ENCODE measurements at places on chromosomes 3 and 15.

- DNase-seq: no peak
These were observed 68.8 kb downstream of the VGLL3 start for GRCh38 chr3:86921971-86922680.

GRCh38 chr3:197426121-197426566 lies 127.7 kb upstream of the DLG1 start:
- no peak for DNase-seq

- peak; percentile 67 for DNase-seq
These were observed 273.2 kb downstream of the MECOM start for GRCh38 chr3:169390271-169390670.

GRCh38 chr3:182671541-182671940 lies 121.8 kb upstream of the ATP11B start:
- no peak for DNase-seq

DNA sequence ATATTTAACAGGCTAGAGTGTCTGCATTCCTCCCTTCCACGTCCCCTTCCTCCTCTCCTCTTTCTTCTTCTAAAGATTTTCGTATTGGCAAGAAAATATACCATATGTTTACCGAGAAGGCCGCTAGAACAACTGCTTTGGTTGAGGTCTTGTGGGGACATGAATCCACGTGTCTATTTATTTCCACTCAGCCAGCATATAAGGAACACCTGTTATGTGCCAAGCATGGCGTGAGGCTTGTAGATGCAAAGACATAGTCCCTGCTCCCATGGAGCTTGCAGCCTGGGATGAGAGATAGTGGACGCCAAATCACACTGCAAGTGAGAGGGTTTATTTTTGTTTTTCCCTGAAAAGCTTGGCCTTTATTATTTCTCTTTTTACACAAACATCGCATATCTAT lies 57.1 kb downstream of the SLC7A14 start:
- DNase-seq: no peak

- no peak for DNase-seq
These were observed 6.7 kb upstream of the CSK start for GRCh38 chr15:74775132-74775562.

GRCh38 chr3:76438971-76439370 lies 600.9 kb upstream of the ROBO2 start:
- no peak for DNase-seq

DNA sequence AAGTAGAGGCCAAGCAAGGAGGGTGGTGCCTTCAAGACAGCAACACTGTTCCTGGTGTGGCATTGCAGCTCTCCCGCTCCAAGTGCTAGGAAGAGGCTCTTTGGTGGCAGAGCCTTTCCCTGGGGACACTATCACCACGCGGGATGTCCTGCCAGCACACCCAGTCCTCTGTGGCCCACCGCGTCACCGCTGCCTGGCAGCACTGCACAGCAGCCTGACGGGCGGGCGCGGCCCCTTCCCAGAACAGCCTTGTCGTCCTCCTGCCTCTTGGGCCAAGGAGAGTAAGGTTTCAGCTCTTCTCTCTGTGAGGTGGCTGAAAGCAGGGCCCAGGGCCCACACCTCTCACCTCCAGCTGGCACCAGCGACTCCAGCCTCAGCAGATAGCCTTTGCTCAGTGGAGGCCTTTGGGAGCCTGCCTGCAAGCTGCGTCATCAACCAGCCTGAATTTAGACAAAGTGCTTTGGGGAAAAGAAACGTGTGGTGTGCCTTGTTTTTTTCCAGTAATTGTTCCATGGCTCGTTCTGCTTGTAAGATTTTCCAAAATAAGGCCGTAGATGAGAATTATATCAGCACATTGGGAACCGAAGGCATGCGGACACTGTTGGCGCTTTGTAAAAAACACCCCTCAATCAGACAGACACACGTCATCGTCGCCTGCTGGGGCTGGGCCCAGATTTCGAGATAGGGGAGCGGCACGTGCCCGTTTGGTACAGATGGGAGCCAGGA lies 65.0 kb downstream of the AAGAB start:
- no peak for DNase-seq

GRCh38 chr3:184289426-184289938 lies 9.6 kb upstream of the PSMD2 start:
- DNase-seq: peak; percentile 32

DNA sequence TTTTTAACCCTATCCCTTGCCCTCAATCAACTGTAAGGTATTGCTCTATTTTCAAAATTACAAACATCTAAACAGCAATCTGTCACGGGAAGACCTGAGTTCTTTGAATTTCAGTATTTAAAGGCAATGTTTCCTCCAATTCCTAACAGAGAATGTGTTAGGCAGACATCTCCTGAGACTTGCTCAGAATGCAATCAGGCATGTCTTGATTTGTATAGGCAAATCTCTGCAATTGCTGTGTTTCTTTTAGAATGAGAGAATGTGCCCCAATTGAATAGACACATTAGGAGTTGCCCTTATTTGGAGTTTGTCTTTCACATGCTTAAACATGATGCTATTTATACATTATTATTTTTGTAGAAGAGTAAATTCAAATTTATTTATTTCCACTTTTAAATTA lies 205.6 kb downstream of the CADM2 start:
- DNase-seq: no peak

DNA sequence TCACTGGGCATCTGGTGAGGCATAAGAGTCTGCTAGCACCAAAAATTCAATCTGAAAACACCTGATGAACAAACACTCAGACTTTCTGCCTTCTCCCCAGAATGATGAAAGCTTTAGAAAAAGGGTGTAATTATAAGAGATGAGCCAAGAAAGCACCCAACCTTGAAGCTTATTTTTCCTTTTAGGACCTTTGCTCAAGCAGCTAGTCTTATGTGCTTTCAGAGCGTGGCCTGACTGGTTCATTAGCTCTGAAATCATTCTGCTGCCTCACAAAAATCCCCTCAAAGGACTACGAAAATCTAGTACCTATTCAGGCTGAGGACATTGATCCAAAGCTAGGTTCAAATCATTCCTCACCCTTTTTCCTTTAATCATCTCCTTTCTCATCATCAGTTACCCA lies 662.3 kb downstream of the MAGI1 start:
- DNase-seq: no peak

- DNase-seq: no peak
These were observed 59.0 kb downstream of the PRKAR2A start for GRCh38 chr3:48788544-48789162.

GRCh38 chr3:39809181-39809994 lies at the start of gene MYRIP:
Gene MYRIP, plus strand, starts transcription at chr3:39809609. Its CDS starts 91,208 bp downstream, at chr3:39900817.
- DNase-seq: peak; percentile 70

GRCh38 chr3:159796226-159796625 lies 192.4 kb upstream of the IL12A start:
- no peak for DNase-seq

GRCh38 chr15:99928429-99928981 lies 195.3 kb upstream of the LYSMD4 start:
- DNase-seq: peak; percentile 81

GRCh38 chr3:12396471-12396870 lies 87.8 kb upstream of the TSEN2 start:
- no peak for DNase-seq

DNA sequence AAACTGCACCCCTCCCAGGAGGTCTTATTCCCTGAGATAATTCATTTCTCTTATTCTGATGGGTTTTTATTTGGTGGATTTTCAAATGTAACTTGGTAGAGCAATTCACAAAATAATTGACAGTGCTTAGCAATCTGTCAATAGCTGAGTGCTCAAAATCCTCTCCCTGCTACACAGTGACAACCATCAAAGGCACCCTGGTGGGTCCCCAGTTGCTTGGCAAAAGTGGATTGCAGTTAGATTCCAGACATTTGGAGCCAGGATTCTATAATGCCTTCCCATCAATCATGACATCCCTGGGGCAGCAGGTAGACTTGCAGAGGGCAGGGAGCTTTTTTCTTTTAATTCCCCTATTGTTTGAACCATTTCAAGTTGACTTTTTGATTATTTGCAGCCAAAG lies 59.0 kb downstream of the FHIT start:
- DNase-seq: no peak

GRCh38 chr15:38758043-38758442 lies 193.4 kb upstream of the RASGRP1 start:
- DNase-seq: no peak

DNA sequence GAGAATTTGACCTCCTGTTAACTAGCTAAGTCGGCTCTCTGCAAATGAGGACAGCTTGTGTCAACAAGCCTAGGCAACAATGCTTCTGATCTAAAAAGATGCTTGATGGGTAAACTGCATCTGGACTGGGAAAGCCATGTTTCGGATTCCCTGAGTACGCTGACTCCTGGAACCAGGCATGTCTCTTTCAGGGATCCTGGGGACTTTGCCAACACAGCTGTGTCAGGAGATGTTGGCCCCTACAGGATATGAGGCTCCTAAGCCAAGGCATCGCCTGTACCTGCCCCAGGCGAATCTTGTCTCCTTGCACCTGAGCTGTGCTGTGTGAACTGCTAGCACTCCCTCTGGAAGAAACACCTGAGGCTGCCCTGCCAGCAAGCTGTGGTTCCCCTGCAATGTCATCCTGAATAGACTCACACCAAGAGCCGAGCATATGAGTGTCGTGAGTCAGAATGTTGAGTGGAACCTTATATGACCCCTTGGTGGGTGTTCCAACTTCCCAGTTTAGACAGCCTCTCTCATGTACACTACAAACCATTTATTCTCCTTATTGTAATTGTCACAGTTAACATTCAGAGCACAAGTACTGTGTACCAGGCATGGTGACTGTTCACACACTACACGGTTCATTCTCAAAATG lies 17.0 kb downstream of the EOGT start:
- DNase-seq: no peak

- DNase-seq: no peak
These were observed 233.4 kb downstream of the CACNA2D3 start for GRCh38 chr3:54355800-54356199.

DNA sequence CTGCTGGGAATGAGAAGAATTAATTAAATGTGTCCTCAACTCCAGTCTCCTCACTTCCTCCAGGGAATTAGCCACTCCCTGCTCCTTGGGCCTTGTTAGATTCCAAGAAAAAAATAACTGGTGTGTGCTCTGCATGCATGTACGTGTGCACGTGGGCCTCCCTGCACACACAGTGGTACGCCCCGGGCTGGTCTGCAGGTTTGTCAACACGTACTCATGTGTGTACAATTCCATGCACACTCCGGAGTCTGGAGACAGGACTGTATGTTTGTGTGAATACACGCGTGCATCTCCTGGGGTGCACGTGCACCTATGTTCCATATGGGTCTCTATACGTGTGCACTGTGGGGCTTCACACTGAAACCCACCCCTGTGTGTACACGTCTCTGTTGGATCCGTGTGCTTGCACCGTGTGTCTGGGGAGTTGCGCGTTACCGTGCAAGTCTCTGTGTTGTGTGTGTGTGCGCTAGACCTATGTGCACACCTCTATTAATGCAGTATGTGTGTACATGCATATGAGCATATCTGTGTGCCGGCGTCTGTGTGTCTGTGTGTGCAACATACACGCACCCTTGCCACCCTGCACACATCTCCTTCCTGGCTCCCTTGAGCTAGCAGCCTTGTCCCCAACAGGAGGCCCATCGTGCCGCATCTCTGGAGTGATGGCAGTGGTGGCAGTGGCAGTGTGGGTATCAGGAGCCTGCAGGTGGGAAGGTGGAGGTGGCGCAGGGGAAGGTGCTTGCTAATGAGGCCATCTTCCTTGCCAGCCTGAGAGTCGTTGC lies 210.1 kb downstream of the TBC1D2B start:
- DNase-seq: no peak

DNA sequence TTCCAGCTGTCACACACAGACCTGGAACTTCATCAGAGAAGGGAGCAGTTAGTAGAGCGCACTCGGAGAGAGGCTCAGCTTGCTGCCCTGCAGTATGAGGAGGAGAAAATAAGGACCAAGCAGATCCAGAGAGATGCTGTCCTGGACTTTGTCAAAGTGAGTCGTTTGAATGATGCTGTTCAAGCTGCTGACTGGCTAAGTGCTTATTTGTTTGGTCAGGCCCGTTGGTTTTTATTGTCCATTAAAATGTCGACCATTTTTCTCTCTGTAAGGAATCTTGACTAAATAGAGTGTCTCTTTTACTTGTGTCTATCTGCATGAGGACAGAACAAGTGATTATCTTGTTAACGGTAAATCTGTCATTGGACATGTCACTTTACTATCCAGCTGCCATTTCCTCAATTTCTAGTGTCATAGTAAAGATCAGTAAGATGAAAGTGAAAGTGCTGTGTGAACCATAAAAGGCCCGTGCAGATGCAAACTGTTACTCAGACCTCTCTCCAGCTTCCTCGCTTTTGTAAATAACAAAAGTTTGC lies 56.9 kb downstream of the LRCH3 start:
- peak; percentile 8 for DNase-seq

GRCh38 chr3:171374260-171374659 lies 85.9 kb downstream of the TNIK start:
- no peak for DNase-seq

DNA sequence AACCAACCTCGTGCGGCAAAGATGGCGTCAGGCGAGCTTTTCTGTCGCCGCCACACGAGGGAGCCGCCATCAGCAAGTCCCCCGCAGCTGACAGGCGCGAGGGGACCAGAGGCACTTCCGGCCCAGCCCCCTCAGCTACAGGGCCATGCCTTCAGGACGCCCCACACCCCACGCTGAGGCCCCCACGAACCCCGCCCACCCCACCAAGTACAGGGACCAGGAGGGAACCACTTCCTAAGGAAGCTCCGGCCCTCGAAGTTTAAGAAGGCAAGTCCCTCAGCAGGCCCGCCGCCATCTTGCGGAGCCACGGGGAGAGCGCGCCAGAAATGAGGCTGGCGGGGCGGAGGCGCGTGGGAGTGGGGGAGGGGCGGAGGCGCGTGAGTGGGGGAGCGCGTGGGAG lies 790 bp downstream of the DAZL start:
- no peak for DNase-seq

DNA sequence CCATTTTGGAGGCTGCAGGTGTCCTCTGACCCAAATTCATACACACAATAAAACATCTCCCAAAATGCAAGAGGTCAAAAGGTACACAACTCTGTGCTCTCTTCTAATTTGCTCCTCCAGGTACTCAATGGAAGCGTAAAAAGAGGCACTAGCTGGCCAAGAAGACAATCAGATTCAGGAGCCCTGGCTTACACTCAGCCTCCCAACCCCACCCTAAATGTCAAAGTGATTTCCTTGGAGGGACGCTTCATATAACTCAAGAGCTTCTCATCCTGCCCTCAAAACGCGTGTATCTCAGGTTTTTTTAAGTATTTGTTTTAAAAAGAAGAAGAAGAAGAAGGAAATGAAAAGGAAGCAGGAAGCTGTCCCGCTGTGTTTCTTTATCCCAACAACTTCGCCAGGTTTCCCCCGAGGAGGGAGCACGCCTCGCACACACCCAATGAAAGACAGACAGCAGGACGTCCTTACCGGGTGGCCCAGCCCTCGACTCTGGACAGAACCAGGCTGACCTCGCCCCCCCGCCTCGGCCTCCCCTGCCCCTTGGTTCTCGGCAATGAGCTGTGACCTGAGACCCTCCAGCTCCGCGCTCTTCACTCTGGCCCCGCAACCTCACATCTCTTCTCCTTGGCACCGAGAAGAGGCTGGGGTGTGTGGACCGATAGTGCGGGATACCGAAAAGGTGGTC lies 620.7 kb upstream of the ZNF385D start:
- DNase-seq: no peak

DNA sequence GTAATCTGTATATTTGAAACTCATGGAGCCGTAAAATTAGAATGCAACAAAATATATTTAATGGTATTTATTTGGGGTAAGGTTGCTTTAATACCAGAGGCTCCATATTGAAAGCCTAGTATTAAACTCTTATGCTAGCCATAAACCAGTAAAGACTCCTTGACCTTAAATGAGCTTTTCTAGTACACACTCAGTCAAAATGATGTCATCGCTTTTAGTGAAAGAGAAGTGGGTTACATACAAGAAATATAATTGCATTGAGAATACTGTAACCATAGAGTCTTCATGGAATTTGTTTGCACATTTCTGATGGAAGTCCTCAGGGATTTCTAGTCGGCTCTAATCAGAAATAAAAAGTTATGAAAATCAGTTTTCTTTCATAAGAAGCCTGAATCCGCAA lies 757.6 kb downstream of the GBE1 start:
- DNase-seq: no peak

Measured in LoVo (cell line).